ENCODE measurements at places on chromosomes 2 and 18.

GRCh38 chr2:166671235-166671634 lies 177.2 kb upstream of the SCN7A start:
- DNase-seq = no peak

DNA sequence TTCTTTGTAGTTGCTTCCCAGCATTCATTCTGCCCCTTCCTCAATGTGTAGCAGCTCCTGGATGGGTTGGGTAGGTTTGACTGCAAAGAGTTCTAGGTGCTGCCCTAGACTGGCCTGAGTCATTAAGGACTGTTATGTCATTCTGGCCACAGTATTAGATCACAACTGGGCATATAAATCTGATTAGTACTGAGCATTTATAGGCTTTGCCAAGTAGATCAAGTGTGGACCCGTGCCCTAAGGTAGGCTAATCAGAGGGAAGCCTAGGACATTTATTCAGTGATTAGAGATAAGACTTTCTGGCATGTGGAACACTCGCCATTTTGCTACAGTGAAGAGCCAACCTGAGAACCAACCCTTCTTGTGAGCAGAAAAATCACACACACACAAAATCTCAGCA lies 2.7 kb downstream of the KATNAL2 start:
- DNase-seq = no peak

DNA sequence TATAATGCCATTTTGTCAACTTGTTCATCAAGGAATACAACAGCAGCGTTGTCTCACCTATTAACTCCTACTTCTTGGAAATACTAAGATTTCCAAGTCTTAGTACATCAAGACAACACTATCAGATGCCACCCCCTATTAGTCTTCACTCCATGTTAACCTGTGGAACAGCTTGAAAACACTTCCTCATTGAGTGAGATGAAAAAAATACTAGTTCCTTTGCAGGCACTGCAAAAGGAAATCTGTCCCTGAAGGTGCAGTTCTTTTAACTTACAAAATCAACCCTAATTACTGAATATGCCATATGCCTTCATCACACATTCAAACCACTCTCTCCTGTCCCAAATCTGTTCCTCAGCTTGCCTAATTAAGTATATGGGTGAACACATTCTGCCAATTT lies 4.0 kb downstream of the CWC22 start:
- no peak for DNase-seq

- DNase-seq = no peak
Measured at GRCh38 chr2:239355724-239356123, 45.1 kb downstream of the HDAC4 start.

GRCh38 chr18:4130734-4131719 lies 324.1 kb downstream of the DLGAP1 start:
- DNase-seq = no peak

DNA sequence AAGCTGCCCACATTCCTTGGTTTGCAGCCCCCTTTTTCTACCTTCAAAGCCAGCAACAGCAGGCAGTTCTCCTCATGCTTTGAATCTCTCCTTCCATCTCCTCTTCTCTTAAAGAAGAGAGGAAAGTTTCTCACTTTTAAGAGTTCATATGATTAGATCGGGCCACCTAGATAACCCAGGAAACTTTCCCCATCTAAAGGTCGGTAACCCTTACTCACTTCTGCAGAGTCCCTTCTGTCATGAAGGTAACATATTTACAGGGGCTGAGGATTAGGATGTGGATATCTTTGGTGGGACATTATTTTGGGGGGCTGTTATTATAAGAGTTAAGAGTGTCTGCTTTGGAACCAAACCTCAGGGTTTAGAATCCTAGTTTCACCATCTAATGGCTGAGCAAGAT lies 51.0 kb downstream of the HNRNPLL start:
- DNase-seq = no peak

DNA sequence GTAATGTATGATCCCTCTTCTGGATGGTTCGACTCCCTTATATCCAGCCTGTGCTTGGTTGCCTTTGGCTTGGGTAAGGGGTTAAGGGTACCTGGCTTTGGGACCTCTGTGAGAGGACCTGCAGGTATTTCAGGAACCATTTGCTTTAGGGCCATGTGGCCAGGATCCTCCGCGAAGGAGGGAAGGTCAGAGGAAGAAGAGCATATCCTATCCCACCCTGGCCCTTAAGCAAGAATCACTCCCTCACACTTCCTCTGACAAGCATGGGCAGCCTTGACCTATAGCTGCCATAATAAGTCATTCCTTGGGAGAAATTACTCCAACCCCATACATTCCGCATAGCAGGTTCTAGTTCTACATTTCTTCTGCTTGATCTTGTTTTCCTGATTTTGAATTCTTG lies 59.1 kb upstream of the TXNDC2 start:
- DNase-seq = no peak

- DNase-seq = no peak
Measured at GRCh38 chr2:239666855-239667376, 266.1 kb upstream of the HDAC4 start.

DNA sequence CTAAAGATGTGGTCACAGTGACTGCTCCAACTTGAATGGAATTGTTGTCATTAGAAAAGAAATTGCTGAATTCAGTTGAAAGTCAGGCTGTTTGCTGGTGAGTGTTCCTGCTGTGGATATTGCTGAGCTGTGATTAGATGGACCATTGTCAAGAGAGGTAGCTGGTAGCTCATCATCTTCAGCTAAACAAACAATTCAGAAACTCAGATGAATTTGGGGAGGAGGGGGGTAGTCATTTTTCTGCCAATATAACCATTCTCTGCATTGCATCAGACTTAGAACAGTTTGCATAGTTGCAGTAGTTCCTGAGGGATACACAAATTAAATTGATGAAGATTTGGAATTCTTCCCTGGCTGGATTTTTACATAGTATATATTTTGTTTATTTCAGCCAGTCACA lies 108.3 kb downstream of the MTCL1 start:
- no peak for DNase-seq

DNA sequence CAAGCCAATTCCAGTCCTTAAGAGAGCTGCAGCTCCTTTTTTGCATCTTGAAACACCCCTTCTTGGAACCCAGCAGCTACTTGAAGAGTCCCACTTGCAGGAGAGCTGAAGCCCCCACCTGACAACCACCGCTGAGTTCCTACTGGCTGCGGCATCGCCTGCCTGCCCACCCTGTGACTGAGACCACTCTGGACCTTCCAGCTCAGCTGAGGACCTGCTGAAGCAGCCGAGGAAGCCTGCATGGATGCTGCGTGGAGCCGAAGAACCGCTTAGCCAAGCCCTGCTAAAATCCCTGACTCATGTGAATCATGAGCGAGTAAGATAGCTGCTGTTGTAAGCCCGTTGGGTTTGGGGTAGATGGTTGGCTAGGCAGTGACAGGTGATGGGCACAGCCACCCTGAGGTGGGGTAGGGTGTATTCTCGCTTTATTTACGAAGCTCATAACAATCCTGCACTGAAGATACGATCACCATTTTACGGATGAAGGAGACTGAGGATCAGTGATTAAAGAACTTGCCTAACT lies 78.4 kb downstream of the INHBB start:
- no peak for DNase-seq

- DNase-seq = no peak
Measured at GRCh38 chr2:226189061-226189460, 610.6 kb downstream of the IRS1 start.

DNA sequence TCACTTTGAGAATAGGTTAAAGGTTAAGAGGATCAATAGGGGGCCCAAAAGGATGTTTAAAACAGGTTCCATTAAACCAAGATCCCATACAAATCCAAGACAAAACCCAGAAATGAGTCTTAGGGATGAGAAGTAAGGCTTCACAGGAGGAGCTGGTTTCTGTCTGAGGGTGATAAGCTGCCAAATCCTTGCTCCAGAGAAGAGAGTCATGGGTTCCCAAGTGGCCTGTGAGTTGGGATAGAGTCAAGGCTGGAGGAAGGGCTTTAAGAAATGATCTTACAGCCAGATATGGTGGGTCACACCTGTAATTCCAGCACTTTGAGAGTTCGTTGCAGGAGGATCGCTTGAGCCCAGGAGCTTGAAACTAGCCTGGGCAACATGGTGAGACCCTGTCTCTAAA lies 40.2 kb upstream of the LCLAT1 start:
- DNase-seq = no peak

DNA sequence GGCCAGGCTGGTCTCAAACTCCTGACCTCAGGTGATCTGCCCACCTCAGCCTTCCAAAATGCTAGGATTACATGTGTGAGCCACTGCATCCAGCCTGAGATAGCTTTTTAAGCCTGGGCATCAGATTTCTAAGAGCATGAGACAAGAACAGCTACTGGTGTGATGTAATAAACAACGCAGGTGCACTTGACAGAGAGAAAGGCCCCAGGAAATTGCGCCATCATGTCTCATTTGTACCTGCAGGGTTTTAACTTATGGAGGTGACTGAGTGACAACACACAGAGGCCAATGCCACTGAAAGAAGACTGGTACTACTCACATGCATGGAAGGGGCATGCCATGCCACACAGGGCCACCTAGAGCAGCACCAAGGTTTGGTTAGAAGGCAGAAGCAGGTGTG lies 209.4 kb downstream of the SP3 start:
- no peak for DNase-seq

Data from retinal pigment epithelial cell (primary cell).